ENCODE measurements at places on chromosomes 4 and X.

GRCh38 chr4:119695216-119695615, 66.6 kb upstream of the PDE5A start:
- no peak for DNase-seq

DNA sequence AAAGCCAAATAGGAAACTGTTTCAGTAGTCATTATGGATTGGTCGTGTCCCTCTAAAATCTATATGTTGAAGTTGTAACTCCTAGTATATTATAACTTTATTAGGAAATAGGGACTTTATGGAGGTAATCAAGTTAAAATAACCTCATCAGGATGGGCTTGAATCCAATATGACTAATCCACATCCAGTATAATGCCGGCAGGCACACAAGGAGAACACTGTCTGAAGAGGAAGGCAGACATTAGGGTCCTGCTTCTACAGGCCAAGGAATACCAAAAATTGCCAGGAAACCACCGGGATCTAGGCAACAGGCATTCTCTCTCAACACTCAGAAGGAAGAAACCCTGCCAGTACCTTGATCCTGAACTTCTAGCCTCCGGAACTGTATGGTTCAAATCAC, 130.3 kb downstream of the ATP10D start:
- DNase-seq, result no peak

GRCh38 chr4:26829018-26829417, 31.6 kb upstream of the STIM2 start:
- DNase-seq, result no peak

DNA sequence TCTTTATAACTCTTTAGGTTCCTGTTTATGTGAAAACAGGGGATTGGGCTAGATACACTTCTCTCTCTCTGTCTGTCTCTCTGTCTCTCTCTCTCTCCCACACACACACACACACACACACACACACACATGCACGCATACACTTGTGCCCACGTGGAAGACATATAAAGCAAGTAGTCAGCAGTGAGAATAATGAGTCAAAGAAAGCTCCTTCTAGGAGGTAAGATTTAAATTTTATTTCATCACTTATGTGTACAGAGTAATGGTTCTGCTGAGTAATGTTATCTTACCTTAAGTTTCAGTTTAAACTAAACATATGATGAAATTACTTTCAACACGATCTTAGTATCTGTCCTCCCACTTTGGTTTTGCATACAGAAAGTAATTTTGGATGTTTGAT, 243.0 kb upstream of the TEX13A start:
- no peak for DNase-seq

DNA sequence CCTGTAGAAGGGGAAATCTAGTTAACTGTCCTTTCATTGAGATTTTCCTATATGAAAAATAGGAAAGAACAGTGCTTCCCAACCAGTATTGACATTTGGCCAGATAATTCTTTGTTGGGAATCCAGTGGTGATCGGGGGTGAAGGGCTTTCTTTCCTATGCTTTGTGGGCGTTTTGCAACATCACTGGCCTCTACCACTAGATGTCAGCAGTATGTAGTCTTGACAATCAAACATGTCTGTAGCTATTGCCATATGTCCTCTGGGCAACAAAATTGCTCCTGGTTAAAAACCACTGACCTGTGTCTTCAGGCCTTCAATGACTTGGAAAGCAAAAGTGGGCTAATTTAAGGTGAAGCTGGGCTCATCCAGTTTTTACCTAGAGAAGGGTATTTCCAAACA, 658.5 kb downstream of the DACH2 start:
- DNase-seq, result no peak

GRCh38 chr4:103306870-103307375, 108.8 kb upstream of the CENPE start:
- no peak for DNase-seq

DNA sequence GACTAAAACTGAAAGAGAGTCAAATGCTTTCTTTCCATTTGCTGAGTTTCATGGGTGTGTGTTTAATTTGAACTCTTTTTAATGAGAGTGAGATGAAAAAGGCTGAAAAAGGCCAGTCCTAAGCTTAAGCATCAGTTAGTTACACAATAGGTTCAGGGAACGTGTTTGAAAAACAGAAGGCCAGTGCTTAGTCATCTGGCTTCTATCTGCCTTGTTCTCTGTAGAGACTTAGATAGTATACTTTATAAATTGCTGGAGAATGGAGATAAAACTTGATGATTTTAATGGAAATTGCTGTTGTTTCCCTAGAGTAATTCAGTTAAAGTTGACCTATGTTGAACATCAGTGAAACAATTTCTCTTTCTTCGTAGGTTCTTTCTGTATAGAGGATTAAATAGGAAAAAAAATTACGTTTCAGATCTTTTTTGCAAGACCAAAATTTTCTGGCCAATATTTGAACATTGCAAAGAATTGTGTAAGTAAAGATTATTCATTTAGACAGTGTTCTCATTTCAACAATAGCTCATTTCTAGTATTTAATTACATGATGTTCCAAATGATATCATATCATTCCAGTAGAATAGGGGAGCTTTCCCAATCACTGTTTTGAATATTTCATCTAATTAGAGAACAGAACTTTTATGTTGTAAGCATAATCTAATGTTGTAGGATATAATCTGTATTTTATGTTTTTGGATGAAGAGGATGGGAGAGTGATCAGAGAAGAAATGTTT, 1088.8 kb downstream of the ADGRL3 start:
- DNase-seq, result no peak

DNA sequence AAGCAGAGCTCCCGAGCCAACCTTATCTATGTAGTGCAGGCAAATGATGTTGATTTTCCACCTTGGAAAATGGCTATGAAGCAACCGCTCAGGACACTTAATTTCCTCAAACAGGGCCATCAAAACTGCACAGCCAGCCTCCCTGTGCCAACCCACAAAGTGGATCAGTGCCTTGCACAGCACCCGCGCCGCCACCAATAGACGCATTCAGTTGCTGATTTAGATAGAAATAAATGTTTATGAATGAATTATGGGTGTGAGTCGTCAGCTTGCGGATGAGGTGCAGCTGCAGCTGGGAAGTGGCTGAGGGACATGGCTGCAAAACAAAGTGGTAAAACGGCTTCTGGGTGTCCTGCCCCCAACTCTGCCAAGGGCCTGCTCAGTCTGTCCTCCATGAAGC, 47.0 kb downstream of the SOD3 start:
- DNase-seq, result no peak

DNA sequence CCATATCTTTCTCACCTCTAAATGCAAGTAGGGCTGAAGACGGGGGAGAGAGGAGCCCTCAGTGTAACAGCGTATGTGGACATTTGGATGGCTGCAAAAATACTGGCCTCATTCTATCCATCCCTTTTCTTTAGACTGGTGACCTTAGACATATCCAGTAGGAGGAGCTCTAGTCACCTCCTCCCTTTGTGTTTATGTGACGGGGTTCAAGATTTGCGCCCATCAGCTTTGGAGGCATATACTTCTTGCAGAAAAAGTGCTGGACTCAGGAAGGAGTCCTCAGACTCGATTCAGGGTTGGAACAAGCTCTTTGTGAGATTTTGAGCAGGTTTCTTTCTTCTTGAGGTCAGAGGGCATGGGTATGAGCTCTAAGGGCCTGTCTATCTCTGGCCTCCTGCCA, 86.2 kb downstream of the MAMLD1 start:
- DNase-seq, result no peak

- no peak for DNase-seq
Measured at GRCh38 chrX:261919-262352, 19.2 kb upstream of the PLCXD1 start.

DNA sequence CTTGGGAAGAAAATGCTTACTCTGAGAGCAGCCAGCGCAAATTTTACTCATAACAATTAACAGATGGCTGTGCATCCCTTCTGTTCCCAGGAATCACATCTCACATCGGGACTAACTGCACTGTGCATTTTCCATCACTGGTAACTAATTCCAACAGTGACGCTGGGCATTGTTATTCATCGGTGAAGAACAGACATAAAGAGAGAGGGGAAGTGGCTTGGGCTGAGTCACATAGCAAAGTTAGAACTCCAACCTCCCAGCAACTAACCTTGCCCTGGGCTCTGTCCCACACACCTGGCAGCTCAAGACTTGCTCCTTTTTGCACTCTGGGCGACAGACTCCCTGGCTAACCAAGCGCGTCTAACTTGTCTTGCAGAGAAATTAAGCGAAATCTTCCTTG, 6.4 kb upstream of the LONRF3 start:
- no peak for DNase-seq

DNA sequence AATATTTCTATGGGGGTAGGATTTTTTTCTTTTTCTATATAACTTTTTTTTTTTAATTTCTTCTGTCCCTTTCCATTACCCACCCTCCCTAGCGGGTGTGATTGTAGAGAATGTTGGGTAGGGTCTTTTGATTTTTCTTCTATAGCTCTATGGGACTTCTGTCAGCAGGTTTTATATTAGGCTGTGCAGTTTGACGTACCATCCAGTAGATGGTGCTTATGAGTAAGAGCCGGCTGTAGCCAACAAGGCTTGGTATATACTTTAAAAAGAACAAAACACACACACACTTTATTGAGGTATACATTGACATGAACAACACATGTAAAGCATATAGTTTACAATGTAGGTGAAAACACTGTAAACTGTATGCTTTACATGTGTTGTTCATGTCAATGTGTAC, 247.9 kb upstream of the POF1B start:
- DNase-seq, result no peak

DNA sequence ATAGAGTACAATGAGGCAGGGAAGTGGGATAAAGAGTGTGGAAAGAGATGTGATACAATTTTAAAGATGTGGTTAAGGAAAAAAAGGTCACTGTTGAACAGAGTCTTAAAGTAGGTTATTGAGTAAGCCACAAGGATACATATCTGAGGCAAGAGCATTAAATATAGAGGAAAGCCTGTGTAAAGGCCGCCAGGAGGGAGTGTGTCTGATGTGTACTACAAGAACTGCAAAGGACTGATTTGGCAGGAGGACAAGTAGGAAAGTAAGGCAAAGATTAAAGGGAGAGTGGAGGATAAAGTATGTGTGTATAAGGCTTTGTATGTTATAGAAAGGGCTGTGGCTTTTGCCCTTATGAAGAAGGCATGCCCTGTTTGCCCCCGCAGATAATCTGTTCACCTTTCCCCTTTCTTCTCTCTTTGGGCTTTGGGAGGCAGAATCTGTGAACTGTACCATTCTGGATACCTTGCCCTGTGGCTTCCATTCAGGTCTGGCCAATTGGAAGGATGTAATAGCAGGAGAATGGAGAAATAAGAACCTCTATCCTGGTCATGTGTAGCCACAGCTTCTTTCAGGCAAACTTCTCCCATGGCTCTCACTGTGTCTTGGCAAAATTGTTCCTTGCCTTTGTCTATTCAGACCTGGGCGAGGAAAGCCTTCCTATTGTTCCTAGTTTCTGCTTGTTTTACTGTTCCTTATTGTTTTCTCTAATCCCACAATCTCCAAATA, 68.9 kb upstream of the FAM47B start:
- DNase-seq, result no peak

- DNase-seq, result no peak
Measured at GRCh38 chr4:8087921-8088495, 70.6 kb downstream of the ABLIM2 start.

DNA sequence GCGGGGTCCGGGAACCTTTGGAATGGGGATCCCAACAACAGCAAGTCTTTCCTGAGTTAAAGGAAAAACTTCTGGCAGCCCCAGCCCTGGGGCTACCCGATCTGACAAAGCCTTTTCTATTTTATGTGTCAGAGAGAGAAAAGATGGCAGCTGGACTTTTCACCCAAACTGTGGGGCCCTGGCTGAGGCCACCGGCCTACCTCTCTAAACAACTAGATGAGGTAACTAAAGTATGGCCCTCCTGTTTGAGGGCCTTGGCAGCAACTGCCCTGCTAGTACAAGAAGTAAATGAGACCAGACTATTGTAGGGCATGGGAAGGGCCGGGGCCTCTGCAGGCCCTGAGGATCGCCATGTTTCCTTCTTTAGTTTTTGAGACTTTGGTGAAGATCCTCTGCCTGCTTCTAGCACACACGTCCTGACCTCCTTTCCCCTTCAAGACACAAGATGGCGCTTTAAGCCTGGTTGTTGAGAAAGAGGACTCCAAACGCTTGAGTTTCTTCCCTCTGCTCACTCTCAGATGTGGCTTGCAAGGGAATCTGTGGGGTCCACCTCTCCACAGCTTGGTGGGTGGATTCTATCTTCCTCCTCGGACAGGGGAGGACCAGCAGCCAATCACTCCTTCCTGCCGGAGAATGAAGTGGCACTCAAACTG, 18.5 kb upstream of the DRD5 start:
- no peak for DNase-seq

DNA sequence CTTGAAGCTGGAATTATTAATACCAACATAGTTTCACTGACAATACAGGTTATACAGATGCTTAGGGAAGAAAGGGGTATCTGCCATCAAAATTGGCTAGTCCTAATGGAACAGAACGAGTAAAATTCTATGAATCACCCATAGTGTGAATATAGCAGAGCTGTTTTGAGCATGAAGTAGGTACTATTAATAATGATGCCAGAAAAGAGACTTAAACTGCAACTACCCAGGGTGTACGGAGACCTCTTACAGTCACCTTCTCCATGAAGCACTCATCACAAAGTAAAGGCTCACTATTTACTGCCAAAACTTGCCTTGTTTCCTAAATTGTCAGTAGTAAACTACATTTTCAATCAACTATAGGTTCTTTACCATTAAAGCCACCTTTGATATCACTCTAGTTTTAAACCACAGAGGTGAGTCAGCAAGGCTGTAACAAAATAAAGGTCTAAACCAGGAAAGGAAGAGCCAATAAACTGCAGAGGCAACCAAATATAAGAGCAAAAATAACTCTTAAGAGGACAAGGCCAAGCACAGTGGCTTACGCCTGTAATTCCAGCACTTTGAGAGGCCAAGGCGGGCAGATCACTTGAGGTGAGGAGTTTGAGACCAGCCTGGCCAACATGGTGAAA, 114.4 kb downstream of the FRYL start:
- no peak for DNase-seq

DNA sequence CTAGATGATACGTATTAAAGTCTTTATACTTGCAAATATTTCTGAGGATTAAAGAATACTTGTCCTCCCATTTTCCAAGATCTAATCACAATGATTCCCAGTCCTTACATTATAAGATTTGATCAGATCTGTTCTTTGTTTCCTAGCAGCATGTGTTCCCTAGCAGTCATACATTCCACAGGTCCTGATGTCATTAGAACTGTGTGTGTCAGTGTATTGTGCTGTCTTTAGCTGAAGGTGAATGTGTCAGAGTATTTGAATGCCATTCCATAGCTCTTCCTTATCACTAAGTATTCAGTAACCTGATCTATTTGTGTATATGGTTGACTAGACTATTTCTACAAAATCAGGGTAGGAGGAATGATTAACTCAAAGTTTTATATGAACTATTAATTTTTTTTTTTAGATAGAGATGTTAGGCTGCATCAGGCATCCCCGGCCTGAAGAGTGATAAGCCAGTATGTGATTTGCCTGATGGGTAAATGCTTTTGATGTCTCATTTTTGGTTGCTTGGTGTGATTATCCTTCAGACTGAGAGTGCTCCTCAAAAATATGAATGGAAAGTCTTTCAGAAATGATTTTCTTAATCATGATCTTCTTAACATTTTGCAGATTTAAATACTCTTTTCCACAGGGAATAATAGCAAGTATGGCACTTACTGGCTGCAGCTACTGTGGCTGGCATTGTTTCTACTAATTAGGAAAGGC, 4.4 kb downstream of the ADGRL3 start:
- no peak for DNase-seq
